Aorta (tissue), 5 donors: ENCODE measurements at places on chromosomes 11 and 22. TPM values are rescaled to one million over a fixed set of nuclear protein-coding genes. Genes with fewer than 3 reads are reported as not detected.

Gene PLEKHB1
- total RNA-seq = 3.5 TPM

Gene HBG2
- not detected for total RNA-seq

Gene ZNF280B
- 0.29 TPM for total RNA-seq

Gene KRTAP5-8
- total RNA-seq = not detected

DNA sequence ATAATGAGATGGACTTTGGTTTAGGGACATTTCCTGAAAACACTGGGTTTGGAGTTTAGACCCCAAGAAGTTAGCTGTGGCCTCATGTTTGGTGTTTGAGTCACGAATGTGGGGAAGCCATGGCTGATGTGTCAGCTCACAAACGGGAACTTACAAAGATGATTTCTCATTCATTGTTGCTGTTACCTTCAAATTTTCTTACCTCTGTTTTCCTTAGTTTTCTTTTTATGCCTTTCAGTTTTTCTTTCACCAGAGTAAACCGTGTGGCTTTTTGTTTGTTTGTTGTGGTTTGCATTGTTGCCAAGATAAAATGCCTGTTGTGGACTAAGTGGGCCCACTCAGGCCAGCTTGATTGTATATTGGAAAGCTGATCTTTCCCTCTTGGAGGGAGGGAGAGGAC is 89.1 kb downstream of the SWAP70 start:
- no peak overlapping the region for H3K4me3 ChIP-seq
- no peaks in the 10 kb centered on the region for H3K4me1 ChIP-seq
- DNase-seq = no peak
- peaks cover 3% of the 10 kb centered on the region for H3K36me3 ChIP-seq
- H3K27me3 ChIP-seq = no peaks in the 10 kb centered on the region

DNA sequence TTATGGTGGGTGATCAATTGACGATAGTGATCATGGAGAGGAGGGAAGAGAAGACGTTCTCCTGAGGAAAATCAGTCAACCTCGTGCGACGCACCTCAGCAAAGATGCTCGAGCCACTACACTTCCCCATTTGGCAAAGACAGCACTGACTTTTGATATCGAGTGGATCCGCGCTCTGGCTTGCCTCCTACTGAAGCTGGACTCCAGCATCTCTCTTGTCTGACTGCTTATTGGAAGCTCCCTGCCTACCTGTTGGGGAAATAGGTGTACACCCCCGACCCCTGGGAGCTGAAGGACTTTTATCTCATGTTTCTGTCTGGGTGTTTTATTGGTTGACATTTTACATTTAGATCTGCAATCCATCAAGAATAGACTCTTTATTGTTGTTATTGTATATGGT is 476.8 kb upstream of the B3GAT1 start:
- H3K4me1 ChIP-seq = no peaks in the 10 kb centered on the region
- peaks cover 1% of the 10 kb centered on the region for H3K27me3 ChIP-seq
- H3K4me3 ChIP-seq = no peak overlapping the region
- DNase-seq = no peak
- no peak overlapping the region for H3K27ac ChIP-seq

Gene OR5B21
- total RNA-seq = not detected

Gene OR10D3
- total RNA-seq = not detected

GRCh38 chr22:43128928-43129424 is 14.2 kb downstream of the MCAT start:
- no peak for DNase-seq
- H3K4me1 ChIP-seq = peaks cover 3% of the 10 kb centered on the region
- H3K36me3 ChIP-seq = no peaks in the 10 kb centered on the region
- H3K4me3 ChIP-seq = no peak overlapping the region
- H3K27me3 ChIP-seq = no peaks in the 10 kb centered on the region
- H3K27ac ChIP-seq = no peak overlapping the region

DNA sequence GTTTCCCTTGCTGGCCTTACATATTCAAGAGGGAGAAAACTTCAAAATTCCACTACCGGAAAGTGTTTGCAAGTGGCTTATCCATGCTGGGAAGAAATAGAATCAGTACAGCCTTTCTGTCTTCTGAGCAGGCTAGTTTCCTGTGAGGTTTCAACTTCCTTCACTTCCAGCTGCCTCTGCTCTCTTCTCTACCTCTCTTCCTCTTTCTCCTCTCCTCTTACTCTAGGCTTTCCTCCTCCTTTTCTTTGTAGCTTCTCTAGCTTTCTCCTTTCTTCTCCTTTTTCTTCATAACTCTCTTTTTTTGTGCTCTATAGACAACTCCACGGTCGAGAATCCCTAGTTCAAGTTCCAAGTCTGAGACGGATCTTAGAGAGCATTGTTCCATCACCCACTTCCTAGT is 421.8 kb downstream of the ETS1 start:
- no peaks in the 10 kb centered on the region for H3K4me1 ChIP-seq
- H3K27ac ChIP-seq = no peak overlapping the region
- no peak for DNase-seq
- no peak overlapping the region for H3K4me3 ChIP-seq
- H3K36me3 ChIP-seq = no peaks in the 10 kb centered on the region

GRCh38 chr11:60756307-60757032 is at the start of gene MS4A15:
MS4A15 (plus strand) TSS chr11:60756867; CDS start chr11:60763734, 6,867 bp downstream.
- H3K27ac ChIP-seq = no peak within 1 kb of the TSS
- H3K4me1 ChIP-seq = no peaks in the 10 kb centered on the region
- peak; percentile 4 for DNase-seq
- no peak within 1 kb of the TSS for H3K4me3 ChIP-seq

DNA sequence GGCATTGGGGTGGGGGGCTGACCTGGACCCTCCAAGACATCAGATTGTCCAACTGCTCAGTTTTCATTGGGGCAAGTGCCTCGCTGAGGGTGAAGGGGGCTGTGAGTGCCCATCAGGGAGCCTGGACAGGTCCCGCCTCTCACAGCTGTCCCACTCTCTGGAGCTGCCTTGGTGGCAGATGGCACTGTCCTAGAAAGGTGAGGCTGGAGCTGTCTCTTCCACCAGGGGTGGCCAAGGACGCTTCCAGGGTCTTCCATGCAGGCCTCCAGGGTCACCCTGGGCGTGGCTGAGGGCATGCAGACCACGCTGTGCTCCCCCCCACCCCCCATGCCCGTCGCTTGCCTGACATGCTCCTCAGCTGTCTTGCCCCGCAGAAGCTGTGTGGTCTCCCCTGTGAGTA is 53.5 kb upstream of the CCDC188 start:
- H3K27ac ChIP-seq = no peak overlapping the region
- no peaks in the 10 kb centered on the region for H3K27me3 ChIP-seq
- no peaks in the 10 kb centered on the region for H3K4me1 ChIP-seq
- H3K36me3 ChIP-seq = no peaks in the 10 kb centered on the region
- no peak overlapping the region for H3K4me3 ChIP-seq

GRCh38 chr22:21025266-21025665 is 7.1 kb downstream of the SLC7A4 start:
- no peak for DNase-seq
- no peak overlapping the region for H3K27ac ChIP-seq
- H3K4me3 ChIP-seq = no peak overlapping the region
- no peaks in the 10 kb centered on the region for H3K27me3 ChIP-seq

DNA sequence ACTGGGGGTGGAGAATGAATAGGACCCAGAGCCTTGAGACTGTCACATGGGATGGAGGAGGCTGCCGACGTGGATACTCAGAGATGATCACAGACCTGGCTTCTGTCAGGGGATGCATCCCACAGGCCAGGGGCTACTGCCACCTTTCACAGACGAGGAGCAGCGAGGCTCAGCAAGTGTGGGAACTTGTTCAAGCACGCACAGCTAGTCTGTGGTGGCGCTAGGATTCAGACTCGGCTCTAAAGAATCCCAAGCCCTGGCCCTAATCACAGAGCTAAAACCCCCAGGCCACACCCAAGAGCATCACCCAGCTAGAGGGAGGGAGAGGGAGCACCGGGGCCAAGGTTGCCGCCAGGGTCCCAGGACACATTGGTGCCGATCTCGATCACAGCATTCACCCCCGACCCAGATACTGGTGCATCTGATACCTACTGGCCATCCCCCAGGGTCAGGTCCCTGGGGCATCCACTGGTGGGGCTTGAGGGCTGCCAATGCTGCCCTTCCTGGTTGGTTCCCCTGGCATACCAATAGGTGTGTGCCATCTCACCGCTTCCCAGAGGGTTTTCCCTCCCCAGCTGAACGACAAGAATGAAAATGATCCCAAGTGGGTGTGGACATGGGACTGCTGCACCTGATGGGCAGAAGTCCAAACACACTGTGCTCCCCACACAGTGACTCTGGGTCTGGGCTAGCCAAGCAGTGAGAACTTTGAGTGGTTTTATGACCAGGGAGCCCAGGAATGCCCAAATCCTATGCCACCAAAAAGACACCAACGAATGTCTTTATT is 6.2 kb downstream of the CHST1 start:
- no peak overlapping the region for H3K27ac ChIP-seq
- DNase-seq = peak; percentile 43

DNA sequence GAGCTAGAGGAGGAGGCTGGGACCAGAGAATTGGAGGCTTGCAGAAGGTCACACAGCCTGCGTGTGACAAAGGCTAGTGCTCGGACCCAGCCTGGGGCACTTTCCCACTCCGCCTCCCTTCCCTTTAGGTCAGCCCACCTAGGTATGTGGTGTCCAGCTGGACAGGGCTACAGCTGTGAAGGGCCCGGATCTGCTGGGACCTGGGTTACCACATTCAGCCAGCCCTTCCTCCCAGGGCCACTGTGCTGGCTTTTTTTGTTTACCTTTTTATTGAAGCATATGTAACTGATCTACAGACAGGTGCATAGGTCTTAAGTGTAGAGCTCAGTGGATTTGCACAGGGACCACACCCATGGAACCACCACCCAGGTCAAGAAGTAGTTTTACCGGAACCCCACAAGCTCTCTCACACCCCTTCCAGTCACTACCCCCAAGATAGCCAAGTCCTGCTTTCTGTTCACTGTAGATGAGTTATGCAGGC is 8.7 kb downstream of the CAPN5 start:
- H3K36me3 ChIP-seq = no peaks in the 10 kb centered on the region
- H3K4me1 ChIP-seq = no peaks in the 10 kb centered on the region
- no peak for DNase-seq
- H3K27me3 ChIP-seq = no peaks in the 10 kb centered on the region
- no peak overlapping the region for H3K27ac ChIP-seq

GRCh38 chr11:57568330-57568766 is 876 bp upstream of the UBE2L6 start:
- H3K27me3 ChIP-seq = no peaks in the 10 kb centered on the region
- H3K4me3 ChIP-seq = no peak overlapping the region
- DNase-seq = no peak
- no peaks in the 10 kb centered on the region for H3K4me1 ChIP-seq
- H3K27ac ChIP-seq = no peak overlapping the region
- H3K36me3 ChIP-seq = no peaks in the 10 kb centered on the region

GRCh38 chr22:37226514-37226913 is 14.2 kb upstream of the SSTR3 start:
- H3K4me1 ChIP-seq = no peaks in the 10 kb centered on the region
- no peak overlapping the region for H3K27ac ChIP-seq
- no peaks in the 10 kb centered on the region for H3K36me3 ChIP-seq
- no peak for DNase-seq

DNA sequence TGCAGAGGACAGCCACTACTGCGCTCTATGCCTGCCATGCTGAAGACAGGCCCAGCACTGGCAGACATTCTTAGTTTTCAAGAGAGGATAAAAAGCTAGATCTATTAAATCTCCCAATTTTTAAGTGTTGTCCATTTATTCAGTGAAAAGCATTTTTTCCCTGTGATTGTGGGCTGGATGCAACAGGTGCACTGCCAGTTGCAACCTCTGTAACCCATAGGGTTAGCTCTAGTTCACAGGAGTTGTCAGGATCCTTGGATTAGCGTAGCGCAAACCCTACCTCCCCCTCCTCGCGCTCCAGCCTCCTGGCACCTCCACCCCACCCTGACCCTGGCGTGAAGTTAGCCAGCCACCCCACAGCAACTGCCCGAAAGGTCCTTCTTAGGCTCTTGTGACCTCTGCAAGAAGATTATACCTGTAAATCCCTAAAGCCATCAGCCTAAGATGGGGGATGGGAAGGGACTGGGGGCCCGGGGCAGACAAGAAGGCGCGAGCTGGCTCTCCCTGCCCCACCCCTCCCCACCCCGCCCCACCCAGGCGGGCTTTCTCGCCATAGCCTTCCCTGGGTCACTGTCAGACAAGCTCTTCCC is 30.9 kb downstream of the EIF3F start:
- H3K27ac ChIP-seq = no peak overlapping the region
- no peaks in the 10 kb centered on the region for H3K36me3 ChIP-seq
- no peak overlapping the region for H3K4me3 ChIP-seq
- H3K4me1 ChIP-seq = no peaks in the 10 kb centered on the region

GRCh38 chr11:17686231-17686980 is 33.0 kb upstream of the MYOD1 start:
- no peak for DNase-seq
- no peaks in the 10 kb centered on the region for H3K36me3 ChIP-seq
- no peak overlapping the region for H3K4me3 ChIP-seq
- H3K27ac ChIP-seq = no peak overlapping the region
- H3K27me3 ChIP-seq = no peaks in the 10 kb centered on the region

Gene FXYD2
- 4.7 TPM for total RNA-seq

GRCh38 chr11:79314906-79315689 is 125.7 kb downstream of the TENM4 start:
- no peaks in the 10 kb centered on the region for H3K4me1 ChIP-seq
- H3K27ac ChIP-seq = no peak overlapping the region
- DNase-seq = no peak
- H3K27me3 ChIP-seq = no peaks in the 10 kb centered on the region
- no peak overlapping the region for H3K4me3 ChIP-seq

DNA sequence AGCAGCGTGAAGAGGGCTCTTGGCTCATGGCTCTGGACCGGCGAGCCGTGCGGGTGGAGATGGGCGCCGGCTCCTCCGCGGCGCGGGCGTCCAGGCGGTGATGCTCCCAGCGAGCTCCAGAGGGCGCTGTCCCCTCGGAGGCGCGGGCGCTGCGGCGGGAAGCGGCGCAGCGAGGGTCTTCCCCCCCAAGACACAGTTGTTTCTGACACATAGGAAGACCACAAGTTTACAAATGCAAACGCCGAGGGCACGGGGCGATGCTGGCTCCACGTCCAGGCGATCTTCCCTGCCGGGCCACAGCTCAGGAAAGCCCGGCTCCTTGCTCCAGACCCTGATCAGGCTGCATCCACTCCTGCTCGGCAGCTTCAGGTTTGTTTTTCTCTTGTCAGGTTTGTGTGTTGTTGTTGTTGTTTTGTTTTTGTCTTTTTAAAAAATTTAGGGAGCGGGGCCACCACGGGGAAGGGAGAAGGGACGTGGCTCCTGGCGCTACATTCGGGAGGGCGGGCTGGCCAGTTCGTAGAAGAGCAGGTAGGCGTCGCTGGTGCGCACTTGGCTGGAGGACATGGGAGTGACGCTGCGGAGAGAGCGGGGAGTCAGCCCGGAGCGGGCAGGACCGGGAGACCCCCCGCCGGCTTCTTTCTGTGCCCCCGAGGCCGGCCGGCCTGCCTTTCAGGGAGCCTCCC is 10.0 kb upstream of the MFRP start:
- no peak overlapping the region for H3K27ac ChIP-seq
- H3K4me3 ChIP-seq = no peak overlapping the region
- H3K36me3 ChIP-seq = no peaks in the 10 kb centered on the region
- no peaks in the 10 kb centered on the region for H3K27me3 ChIP-seq
- DNase-seq = peak; percentile 90

Gene DGCR6
- total RNA-seq = 1.7 TPM

Gene OVOL1
- not detected for total RNA-seq
